ENCODE measurements at places on chromosomes 7 and 10. TPM values are rescaled to one million over a fixed set of nuclear protein-coding genes. Genes with fewer than 3 reads are reported as not detected.

The GIMAP4 gene
- total RNA-seq, result not detected

The ADCY1 gene
- 0.52 TPM for total RNA-seq

- no peak for DNase-seq
Observed at GRCh38 chr10:101566333-101567164, 21.5 kb downstream of the POLL start.

DNA sequence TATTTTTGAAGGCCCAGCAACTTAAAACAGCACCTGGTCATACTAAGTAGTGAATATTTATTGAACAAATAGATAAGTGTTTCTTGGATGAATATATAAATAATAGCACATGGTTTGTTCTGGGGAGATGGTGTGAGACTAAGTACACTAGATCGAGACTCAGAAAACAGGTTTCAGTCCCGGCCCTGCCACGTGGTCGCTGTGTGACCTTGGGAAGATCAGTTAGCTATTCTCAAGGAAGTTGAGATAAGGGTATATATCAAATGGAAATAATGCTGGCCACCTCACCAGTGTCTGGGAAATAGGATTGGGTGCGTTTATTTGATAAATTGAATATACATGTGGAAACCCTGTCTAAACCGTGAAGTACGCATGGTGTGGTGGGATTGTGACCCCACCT, 354.6 kb downstream of the SDK1 start:
- DNase-seq, result no peak

GRCh38 chr10:87930934-87931835, 67.8 kb downstream of the PTEN start:
- DNase-seq, result no peak

- DNase-seq, result no peak
Observed at GRCh38 chr10:53022611-53023088, 250.1 kb upstream of the MBL2 start.

GRCh38 chr7:34842782-34843181, 184.8 kb downstream of the NPSR1 start:
- DNase-seq, result peak; percentile 24
